ENCODE measurements at places on chromosomes 1 and 21. TPM values are rescaled to one million over a fixed set of nuclear protein-coding genes. Genes with fewer than 3 reads are reported as not detected.

- no peaks in the 10 kb centered on the region for H3K36me3 ChIP-seq
- DNase-seq: no peak
- H3K27ac ChIP-seq: no peak overlapping the region
- no peaks in the 10 kb centered on the region for H3K27me3 ChIP-seq
- H3K4me1 ChIP-seq: no peaks in the 10 kb centered on the region
Observed at GRCh38 chr1:59906931-59907330, 19.6 kb downstream of the CYP2J2 start.

GRCh38 chr1:30868833-30869435 lies 39.6 kb downstream of the SDC3 start:
- H3K27ac ChIP-seq: no peak overlapping the region
- no peaks in the 10 kb centered on the region for H3K4me1 ChIP-seq
- no peak for DNase-seq
- H3K27me3 ChIP-seq: no peaks in the 10 kb centered on the region
- H3K4me3 ChIP-seq: no peak overlapping the region

GRCh38 chr1:56070601-56071000 lies 508.8 kb downstream of the PLPP3 start:
- no peaks in the 10 kb centered on the region for H3K36me3 ChIP-seq
- no peak overlapping the region for H3K4me3 ChIP-seq
- peaks cover 5% of the 10 kb centered on the region for H3K4me1 ChIP-seq
- H3K27me3 ChIP-seq: no peaks in the 10 kb centered on the region
- no peak overlapping the region for H3K27ac ChIP-seq

GRCh38 chr1:31797216-31797615 lies 18.6 kb downstream of the SPOCD1 start:
- no peaks in the 10 kb centered on the region for H3K36me3 ChIP-seq
- H3K4me3 ChIP-seq: no peak overlapping the region
- DNase-seq: no peak
- H3K27ac ChIP-seq: no peak overlapping the region
- H3K4me1 ChIP-seq: no peaks in the 10 kb centered on the region

DNA sequence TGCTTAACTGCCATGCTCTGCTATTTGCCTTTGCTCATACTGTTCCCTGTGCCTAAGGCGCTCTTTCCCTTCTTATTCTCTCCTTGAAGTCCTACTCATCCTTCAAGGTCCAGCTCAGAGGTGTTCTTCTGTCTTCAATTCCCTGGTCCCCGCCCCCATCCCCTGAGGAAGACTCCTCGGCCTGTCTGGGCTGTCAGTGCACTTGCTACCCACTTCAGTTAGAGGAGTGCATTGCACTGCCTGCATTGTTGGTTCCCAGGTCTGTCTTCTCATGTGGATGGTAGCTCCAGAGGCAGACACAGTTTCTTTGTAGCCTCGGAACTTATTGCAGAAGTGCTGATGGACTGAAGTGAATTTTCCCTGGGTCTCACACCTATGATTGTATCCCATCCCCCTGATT lies 194.0 kb downstream of the C1orf94 start:
- no peak overlapping the region for H3K4me3 ChIP-seq
- no peaks in the 10 kb centered on the region for H3K36me3 ChIP-seq
- H3K27ac ChIP-seq: no peak overlapping the region
- H3K4me1 ChIP-seq: no peaks in the 10 kb centered on the region
- H3K27me3 ChIP-seq: no peaks in the 10 kb centered on the region

DNA sequence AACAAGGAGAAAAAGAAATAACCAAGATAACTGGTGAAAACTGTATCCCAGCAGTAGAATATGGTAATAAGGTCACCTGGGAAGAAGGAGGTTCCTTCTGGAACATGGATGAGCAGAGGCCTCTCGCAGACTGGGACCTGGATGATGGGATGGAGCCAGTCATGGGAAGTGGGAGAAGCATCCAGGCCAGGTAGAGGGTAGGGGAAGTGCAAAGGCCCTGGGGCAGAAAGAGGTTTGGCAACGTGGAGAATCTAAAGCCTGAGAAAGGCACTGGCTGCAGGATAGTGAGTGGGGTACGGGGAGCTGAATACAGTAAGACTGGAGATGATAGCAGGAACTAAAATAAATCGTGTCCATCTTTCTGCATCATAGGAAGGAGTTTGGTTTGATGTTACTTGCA lies 96.1 kb upstream of the VAMP3 start:
- no peak overlapping the region for H3K4me3 ChIP-seq
- no peak for DNase-seq
- H3K36me3 ChIP-seq: no peaks in the 10 kb centered on the region
- no peak overlapping the region for H3K27ac ChIP-seq
- no peaks in the 10 kb centered on the region for H3K4me1 ChIP-seq
- no peaks in the 10 kb centered on the region for H3K27me3 ChIP-seq

- no peak overlapping the region for H3K4me3 ChIP-seq
- no peak overlapping the region for H3K27ac ChIP-seq
- 0 out of 2 replicates have a peak, but pooled peaks cover 8% of the 10 kb centered on the region for H3K4me1 ChIP-seq
- DNase-seq: no peak
Observed at GRCh38 chr1:48739091-48739490, 37.6 kb downstream of the BEND5 start.

GRCh38 chr1:94741996-94742395 lies 78.2 kb upstream of the SLC44A3 start:
- peaks cover under 1% of the 10 kb centered on the region for H3K4me1 ChIP-seq
- H3K27ac ChIP-seq: no peak overlapping the region
- no peak overlapping the region for H3K4me3 ChIP-seq
- H3K27me3 ChIP-seq: no peaks in the 10 kb centered on the region
- H3K36me3 ChIP-seq: no peaks in the 10 kb centered on the region
- DNase-seq: no peak

DNA sequence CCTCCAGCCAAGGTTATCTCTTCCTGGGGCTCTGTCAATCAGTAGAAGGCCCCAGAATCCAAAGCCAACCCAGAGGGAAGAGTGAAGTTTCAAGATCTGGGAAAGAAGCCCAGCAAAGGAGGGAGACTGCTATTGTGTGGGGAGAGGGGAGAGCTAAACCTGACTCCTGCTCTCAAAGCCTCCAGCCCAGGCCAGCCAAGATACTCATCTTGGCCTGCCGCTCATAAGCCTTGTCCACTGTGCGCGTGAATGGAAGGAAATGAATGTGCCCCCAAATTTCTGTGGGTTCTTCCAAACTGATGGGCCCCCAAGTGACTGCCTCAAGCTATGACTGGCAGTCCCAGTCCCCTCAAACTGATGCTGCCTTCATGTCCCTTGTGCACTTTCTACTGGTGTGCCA lies 2.0 kb downstream of the PLXNA2 start:
- no peaks in the 10 kb centered on the region for H3K36me3 ChIP-seq
- 0 out of 2 replicates have a peak, but pooled peaks cover 1% of the 10 kb centered on the region for H3K27me3 ChIP-seq

DNA sequence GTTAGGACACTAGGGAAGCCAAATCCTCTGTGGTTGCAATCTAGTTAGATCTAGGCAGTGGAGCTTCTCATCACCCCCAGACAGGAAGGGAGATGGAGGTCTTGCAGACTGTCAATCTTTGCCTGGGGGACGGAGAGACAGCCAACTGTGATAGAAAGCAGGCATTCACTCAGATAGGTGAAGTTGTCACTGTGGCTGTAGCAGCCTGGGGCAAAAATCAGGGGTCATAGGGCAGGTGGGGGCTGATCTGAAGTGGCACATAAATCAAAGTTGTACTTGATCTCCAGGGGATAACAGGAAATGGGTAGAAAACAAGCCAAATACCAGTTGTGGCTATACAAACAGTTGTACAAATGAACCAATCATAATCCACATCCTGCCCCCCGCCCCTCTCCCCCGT lies 620.9 kb upstream of the USP24 start:
- H3K4me1 ChIP-seq: no peaks in the 10 kb centered on the region
- no peak overlapping the region for H3K4me3 ChIP-seq
- no peaks in the 10 kb centered on the region for H3K27me3 ChIP-seq
- no peaks in the 10 kb centered on the region for H3K36me3 ChIP-seq
- DNase-seq: no peak
- no peak overlapping the region for H3K27ac ChIP-seq

DNA sequence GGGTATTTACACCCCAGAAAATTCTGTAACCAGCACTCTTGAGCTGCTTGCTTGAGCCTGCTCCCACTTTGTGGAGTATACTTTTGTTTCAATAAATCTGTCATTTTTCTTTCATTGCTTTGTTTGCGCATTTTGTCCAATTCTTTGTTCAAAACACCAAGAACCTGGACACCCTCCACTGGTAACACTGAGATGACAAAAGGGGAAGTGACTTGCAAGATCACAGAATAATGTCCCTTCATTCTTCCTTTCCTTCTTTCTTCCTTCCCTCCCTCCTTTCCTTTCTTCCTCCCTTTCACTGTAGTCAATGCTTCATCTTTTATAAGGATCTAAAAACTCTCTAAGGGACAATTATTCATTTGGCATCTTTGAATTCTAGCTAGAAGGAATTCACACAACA lies 134.5 kb upstream of the MAP1LC3C start:
- no peak for DNase-seq
- H3K27ac ChIP-seq: no peak overlapping the region
- H3K36me3 ChIP-seq: no peaks in the 10 kb centered on the region
- no peak overlapping the region for H3K4me3 ChIP-seq
- no peaks in the 10 kb centered on the region for H3K27me3 ChIP-seq

DNA sequence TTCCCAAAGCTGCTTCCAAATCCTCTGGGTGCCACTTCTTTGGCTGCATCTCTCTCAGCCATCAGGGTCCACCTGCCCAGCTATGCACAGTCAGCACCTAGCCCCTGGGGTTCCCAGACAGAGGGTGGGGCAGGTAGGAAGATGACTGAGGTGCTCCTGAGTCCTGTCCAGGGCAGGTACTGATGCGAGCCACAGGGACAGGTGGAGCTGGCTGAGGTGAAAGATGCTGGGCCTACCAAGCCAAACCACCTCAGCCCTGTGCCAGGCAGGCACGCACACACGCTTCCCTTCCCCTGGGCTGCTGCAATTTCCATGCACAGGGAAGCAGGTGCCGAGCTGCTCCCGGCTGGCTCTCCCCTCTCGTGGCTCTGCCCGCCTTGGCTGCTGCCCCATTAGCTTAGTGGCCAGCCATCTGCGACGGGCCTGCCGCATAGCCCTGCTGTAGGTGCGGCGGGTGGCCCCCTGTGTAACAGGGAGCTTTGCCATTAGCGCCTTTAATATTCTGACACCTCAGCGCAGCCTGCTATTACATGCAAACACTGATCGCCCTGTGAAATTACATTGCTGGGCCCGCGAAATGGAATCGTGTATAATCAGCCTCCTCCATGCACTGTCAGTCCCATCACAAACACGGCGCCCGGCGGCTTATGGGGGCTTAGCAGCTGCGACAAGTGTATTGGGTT lies 38.9 kb downstream of the DMAP1 start:
- no peak overlapping the region for H3K4me3 ChIP-seq
- H3K27ac ChIP-seq: no peak overlapping the region
- no peak for DNase-seq
- no peaks in the 10 kb centered on the region for H3K36me3 ChIP-seq

- H3K36me3 ChIP-seq: no peaks in the 10 kb centered on the region
- no peak for DNase-seq
- H3K4me3 ChIP-seq: no peak overlapping the region
- H3K4me1 ChIP-seq: peaks cover 29% of the 10 kb centered on the region
- peak overlapping the region; percentile 30 for H3K27ac ChIP-seq
- H3K27me3 ChIP-seq: no peaks in the 10 kb centered on the region
Observed at GRCh38 chr1:214542275-214543199, 8.9 kb downstream of the PTPN14 start.

- H3K27me3 ChIP-seq: no peaks in the 10 kb centered on the region
- DNase-seq: no peak
- peak overlapping the region; percentile 56 for H3K27ac ChIP-seq
- no peak overlapping the region for H3K4me3 ChIP-seq
- H3K36me3 ChIP-seq: no peaks in the 10 kb centered on the region
- H3K4me1 ChIP-seq: peaks cover 52% of the 10 kb centered on the region
Observed at GRCh38 chr1:12142891-12143630, 23.7 kb upstream of the TNFRSF1B start.

GRCh38 chr21:42841156-42841915 lies 38.0 kb downstream of the WDR4 start:
- H3K36me3 ChIP-seq: 0 out of 2 replicates have a peak, but pooled peaks cover 4% of the 10 kb centered on the region
- H3K4me3 ChIP-seq: no peak overlapping the region

GRCh38 chr1:16065269-16065576 lies 8.2 kb downstream of the FAM131C start:
- H3K36me3 ChIP-seq: no peaks in the 10 kb centered on the region
- H3K4me3 ChIP-seq: no peak overlapping the region
- DNase-seq: no peak
- no peak overlapping the region for H3K27ac ChIP-seq
- H3K27me3 ChIP-seq: no peaks in the 10 kb centered on the region
- peaks cover 11% of the 10 kb centered on the region for H3K4me1 ChIP-seq

- H3K36me3 ChIP-seq: peaks cover 7% of the 10 kb centered on the region
- no peak overlapping the region for H3K27ac ChIP-seq
- H3K4me1 ChIP-seq: 0 out of 2 replicates have a peak, but pooled peaks cover 5% of the 10 kb centered on the region
- H3K4me3 ChIP-seq: no peak overlapping the region
- no peaks in the 10 kb centered on the region for H3K27me3 ChIP-seq
Observed at GRCh38 chr1:201999625-202000238, 10.7 kb upstream of the ELF3 start.

GRCh38 chr21:18253221-18253620 lies 8.6 kb downstream of the CHODL start:
- no peaks in the 10 kb centered on the region for H3K36me3 ChIP-seq
- no peaks in the 10 kb centered on the region for H3K4me1 ChIP-seq
- no peaks in the 10 kb centered on the region for H3K27me3 ChIP-seq
- H3K27ac ChIP-seq: no peak overlapping the region
- no peak for DNase-seq
- H3K4me3 ChIP-seq: no peak overlapping the region

- H3K27me3 ChIP-seq: no peaks in the 10 kb centered on the region
- H3K4me1 ChIP-seq: no peaks in the 10 kb centered on the region
- H3K27ac ChIP-seq: no peak overlapping the region
- H3K4me3 ChIP-seq: no peak overlapping the region
- no peaks in the 10 kb centered on the region for H3K36me3 ChIP-seq
Observed at GRCh38 chr1:54965624-54966340, 14.6 kb upstream of the TMEM61 start.

DNA sequence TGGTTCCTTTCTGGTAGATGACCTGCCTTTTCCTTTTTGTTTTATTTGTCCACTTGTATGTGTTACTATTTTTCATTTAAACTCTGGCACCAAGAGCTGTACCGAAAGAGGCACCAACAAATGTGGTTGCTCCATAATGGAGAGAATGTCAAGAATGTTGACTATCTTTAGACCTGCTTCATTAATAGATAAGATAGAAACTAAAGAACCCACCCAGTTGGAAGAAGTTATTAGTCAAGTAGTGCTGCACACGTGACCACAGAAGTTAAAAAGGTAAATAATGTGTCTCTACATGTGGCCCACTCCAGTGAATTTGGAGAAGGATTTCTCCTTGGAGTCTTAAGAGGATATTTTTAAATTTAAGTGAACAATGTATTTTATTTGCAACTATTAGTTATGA lies 9.3 kb downstream of the ATP1A1 start:
- no peaks in the 10 kb centered on the region for H3K27me3 ChIP-seq
- H3K4me3 ChIP-seq: no peak overlapping the region
- H3K27ac ChIP-seq: peak overlapping the region; percentile 82
- DNase-seq: no peak

ESRRG gene
- 8.6 TPM for total RNA-seq

AVPR1B gene
- not detected for total RNA-seq

PRAMEF4 gene
- not detected for total RNA-seq

HNRNPR gene
- 183 TPM for total RNA-seq

S1PR1 gene
- total RNA-seq: not detected

PMVK gene
- 25.2 TPM for total RNA-seq

SPRR3 gene
- total RNA-seq: 1.0 TPM

PTGFRN gene
- 16.2 TPM for total RNA-seq

HLCS gene
- total RNA-seq: 26.2 TPM

IL22RA1 gene
- 2.5 TPM for total RNA-seq

ELAPOR1 gene
- 0.75 TPM for total RNA-seq

FCRL4 gene
- not detected for total RNA-seq

XKR8 gene
- 10.4 TPM for total RNA-seq

TRIM63 gene
- total RNA-seq: not detected
